ENCODE measurements at places on chromosomes 5 and 9. TPM values are rescaled to one million over a fixed set of nuclear protein-coding genes. Genes with fewer than 3 reads are reported as not detected.
A peak's percentile ranks its signal among the peaks of the same experiment; 100 is the strongest.

Gene UBE2QL1
- 1.4 TPM for total RNA-seq

DNA sequence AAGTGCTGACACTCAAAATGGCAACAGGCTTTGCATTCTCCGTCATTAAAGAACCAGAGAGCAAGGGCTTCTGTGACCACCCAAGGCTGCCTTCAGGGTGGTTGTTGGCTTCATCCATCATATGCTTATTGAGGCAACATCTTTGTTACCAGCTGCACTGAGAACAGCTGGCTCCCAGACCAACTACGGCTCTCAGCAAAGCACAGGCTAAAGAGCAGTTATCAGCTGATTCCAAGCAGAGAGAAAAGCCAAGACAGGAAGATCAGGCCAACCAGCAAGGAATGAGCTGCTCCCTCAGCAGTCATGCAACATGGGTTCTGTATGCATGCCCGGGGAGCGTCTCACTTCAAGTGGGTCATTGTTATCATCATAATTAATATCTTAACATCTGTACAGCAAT, 358.9 kb downstream of the ACTL7B start:
- H3K36me3 ChIP-seq, result no peaks in the 10 kb centered on the region
- no peaks in the 10 kb centered on the region for H3K27me3 ChIP-seq
- H3K27ac ChIP-seq, result no peak overlapping the region
- no peaks in the 10 kb centered on the region for H3K4me1 ChIP-seq
- ATAC-seq, result no peak

Gene IFNB1
- not detected for total RNA-seq

DNA sequence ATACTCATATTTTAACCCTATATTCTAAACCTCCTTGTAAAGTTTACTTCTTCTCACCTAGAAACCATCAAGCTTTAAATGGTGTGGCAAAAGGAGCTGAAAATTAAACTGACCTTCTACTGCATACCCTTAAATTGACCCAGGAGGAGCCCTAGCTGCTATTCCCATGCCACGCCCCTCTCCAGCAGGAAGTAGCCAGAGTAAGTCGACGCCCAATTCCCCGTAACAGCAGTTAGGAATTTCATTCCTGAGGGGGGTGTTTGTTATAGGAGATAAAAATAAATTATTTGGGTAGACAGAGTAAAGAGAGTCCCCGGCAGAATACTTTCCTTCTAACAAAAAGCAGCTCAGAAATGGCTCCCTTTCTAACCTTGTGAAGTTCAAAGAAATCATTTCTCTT, 111.8 kb upstream of the FAM174A start:
- ATAC-seq, result no peak
- no peak overlapping the region for H3K4me3 ChIP-seq
- H3K4me1 ChIP-seq, result no peaks in the 10 kb centered on the region
- H3K27me3 ChIP-seq, result no peaks in the 10 kb centered on the region
- no peaks in the 10 kb centered on the region for H3K36me3 ChIP-seq

Gene GDNF
- total RNA-seq, result 6.4 TPM

DNA sequence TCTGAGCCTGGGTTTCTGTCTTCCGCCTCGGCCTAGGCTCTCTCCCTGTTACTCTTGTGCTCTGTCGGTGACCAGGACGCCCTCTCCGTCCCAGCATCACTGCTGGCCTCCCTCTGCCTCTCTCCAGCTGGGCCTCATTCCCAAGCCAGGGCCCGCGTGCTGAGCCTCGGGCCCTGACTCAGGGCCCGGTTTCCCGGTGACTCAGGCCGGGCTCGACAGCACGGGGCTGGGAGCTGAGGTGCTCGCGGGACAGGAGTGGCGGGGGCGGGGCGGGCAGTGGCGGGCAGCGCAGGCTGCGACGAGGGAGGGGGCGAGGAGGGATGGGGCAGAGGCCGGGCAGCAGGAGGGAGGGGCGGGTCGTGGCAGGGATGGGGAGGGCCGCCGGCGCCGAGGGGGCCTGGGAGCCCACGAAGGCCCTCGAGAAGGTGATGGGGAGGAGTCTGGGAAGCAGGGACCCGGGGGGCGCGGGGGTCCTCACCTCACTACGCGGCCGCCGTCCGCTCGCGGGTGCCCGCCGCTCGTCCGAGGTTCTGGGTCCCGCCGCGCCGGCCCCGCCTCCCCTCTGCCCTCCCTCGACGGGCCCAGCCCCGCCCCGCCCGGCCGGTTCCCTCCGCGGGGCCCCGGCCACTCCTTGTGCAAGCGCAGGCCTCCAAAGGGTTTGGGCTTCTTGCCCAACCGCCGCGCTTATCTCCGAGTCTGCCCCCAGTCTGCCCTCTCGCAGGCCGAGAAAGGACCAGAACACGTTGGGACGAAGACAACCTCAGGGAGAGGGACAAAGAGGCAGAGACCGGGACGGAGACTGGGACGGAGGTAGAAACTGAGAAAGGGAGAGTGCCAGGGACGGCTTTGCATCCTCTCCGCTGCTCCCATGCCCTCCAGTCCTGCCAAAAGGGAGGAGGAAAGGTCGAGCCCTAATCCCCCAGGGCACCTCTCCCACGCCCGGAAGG, at the start of gene ARAP3:
Gene ARAP3 (minus strand): TSS at position 536 of the 947 bp plus-strand sequence. CDS start 1,744 bp downstream, outside the sequence.
- peaks cover 6% of the 10 kb centered on the region for H3K4me1 ChIP-seq
- no peaks in the 10 kb centered on the region for H3K27me3 ChIP-seq
- H3K36me3 ChIP-seq, result no peaks in the 10 kb centered on the region
- peak; percentile 91 for ATAC-seq

Gene PRRC1
- 27.2 TPM for total RNA-seq

- peaks cover 17% of the 10 kb centered on the region for H3K4me1 ChIP-seq
- H3K27ac ChIP-seq, result peak overlapping the region; percentile 31
- H3K27me3 ChIP-seq, result no peaks in the 10 kb centered on the region
- ATAC-seq, result no peak
- no peaks in the 10 kb centered on the region for H3K36me3 ChIP-seq
- H3K4me3 ChIP-seq, result no peak overlapping the region
These were observed 246.9 kb downstream of the FANCC start for GRCh38 chr9:95070549-95071021.

DNA sequence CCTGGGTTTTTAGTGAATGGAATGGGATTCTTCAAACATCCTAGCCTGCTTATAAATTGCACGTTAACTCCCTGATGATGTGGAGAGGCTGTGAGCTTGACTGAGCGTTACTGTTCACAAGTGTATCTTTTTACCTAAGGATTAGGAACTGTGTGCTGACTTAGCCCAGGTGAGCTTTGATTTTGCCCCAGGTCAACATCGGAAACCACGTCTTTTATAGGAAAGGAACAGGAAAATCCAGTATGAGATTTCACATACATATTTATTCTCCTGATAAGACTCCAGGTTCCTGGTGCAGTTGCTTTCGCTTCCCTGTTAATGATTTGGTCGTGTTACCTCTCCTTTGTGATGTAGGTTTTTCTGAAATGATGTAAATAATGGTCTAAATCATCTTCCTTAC, 103.2 kb upstream of the BASP1 start:
- H3K27ac ChIP-seq, result no peak overlapping the region
- H3K27me3 ChIP-seq, result no peaks in the 10 kb centered on the region
- ATAC-seq, result no peak
- no peaks in the 10 kb centered on the region for H3K36me3 ChIP-seq

Gene DMRT1
- total RNA-seq, result not detected

Measured in gastroesophageal sphincter (tissue), 4 donors.